CD4-positive, alpha-beta T cell (primary cell): ENCODE measurements at places on chromosomes 11 and 22.

DNA sequence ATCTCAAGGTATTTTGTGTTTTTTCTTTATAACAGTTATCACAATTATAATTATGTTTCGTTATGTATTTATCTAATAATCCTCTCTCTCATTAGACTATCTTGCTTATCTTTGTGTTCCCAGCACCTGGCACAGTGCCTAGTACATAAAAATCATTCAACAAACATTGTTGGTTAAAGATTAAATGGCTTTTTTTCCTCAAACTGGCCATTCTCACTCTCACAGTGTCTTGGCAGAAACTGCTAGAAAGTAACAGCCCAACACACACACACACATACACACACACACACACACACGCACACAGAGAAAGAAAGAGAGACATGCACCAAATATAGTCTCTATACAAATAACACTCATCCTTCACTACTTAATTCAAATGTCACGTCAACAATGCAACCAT lies 36.8 kb downstream of the OR10A6 start:
- no peak for DNase-seq

DNA sequence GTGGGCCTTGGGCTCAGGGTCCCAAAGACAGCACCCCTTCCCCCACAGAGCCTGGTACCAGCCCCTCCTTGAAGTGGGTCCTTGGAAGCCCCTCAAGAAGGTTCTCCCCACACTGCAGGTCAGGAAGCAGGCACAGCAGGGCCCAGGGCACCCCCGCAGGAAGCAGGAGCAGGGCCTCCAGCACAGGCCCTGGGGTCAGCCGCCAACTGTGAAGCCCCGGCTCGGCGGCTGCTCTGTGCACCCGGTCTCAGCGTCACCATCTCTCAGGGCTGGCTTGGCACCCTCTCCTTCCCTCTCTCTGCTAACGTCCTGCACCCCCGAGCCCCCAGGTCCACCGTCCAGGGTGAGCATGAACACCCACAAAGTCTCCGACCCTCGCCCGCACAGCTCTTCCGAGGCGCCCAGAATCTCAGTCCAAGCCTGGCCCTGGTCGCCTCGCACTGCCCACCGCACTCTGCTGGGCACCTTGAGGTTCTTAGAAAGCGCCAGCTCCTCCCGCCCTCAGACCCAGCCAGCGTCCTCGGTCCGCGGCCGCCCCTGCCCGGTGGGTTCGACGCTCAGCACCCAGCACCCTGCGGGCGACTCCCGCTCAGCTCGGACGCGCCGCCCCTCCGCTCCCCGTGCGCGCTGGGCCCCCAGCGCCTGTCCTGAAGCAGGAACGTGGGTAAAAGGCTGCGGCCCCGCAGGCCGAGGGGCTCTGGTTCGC lies 1.4 kb upstream of the SIGIRR start:
- peak; percentile 22 for DNase-seq

DNA sequence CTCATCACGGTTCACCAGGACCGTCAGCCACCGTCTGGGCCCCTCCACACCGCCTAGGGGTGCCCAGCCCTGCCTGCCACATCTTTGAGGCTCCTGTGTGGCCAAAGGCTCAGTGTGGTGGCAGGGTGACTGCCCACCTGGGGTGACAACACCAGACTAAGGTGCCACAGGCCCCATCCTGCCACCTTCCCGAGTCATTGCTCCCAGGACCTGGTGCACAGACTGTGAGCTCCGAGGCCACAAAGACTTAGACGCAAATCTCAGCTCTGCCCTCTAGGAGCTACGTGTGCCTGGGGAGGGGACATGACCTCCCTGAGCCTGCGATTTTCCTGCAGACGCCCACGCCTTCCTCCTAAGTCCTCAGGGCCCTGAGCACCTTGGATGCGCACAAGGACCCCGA lies 36.5 kb downstream of the KIAA0930 start:
- no peak for DNase-seq

DNA sequence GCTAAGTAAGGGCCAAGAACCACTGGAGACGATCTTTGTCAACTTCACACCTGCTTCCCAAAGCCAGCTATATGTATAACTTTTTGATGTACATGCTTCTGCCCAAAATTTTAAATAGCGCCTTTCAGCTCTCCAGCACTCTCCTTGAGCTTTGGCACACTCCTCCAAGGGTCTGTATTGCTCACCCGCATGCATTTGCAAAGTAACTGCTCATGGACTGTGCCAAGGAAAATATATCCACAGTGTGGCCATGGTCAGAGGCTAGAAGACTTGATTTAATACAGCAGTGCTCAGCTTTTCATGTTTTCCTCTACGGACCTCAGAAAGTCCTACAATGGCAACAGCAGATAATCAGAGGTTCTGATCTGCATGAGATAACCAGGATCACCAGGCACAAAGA lies 550.1 kb downstream of the SOX6 start:
- DNase-seq = no peak

- no peak for DNase-seq
Observed at GRCh38 chr11:122089111-122089510, 26.9 kb downstream of the BLID start.

- DNase-seq = no peak
Observed at GRCh38 chr11:120719348-120719747, 207.8 kb downstream of the GRIK4 start.

DNA sequence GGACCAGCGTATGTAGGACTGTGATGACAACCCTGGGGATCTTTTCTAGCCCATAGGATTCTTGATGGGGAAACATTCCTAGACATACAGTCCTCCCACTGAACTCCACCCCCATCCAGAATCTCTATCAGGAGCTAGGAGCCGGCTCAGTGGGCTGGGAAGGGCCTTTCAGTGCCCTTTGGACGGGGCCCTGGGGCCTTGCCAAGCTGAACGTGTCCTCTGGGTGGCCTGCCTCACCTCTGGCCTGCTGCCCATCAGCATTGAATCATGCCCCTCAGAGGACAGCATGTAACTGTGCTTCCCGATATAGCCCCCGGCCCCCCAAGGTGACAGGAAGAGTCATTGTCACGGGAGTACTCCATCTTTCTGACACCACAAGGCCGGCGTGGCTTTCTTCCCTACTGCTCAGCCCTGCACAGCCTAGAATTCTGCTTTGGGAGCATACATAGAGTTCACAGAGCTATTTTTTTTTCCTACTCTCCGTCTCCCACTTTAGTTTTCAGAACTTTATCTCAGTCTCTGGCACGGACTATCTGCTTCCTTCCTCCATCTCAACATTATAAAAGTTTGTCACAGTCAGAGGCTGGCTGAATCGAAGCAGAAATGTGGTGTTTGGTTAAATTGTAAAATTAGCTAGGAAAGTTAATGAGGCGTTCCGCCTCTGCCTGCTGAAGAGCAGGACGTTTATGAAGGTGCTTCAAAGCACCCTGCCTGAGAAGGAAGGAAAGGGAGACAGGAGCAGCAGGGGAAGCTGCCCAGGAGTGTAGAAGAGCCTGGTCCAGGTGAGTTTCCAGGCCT lies 111.9 kb downstream of the ZBTB16 start:
- no peak for DNase-seq

DNA sequence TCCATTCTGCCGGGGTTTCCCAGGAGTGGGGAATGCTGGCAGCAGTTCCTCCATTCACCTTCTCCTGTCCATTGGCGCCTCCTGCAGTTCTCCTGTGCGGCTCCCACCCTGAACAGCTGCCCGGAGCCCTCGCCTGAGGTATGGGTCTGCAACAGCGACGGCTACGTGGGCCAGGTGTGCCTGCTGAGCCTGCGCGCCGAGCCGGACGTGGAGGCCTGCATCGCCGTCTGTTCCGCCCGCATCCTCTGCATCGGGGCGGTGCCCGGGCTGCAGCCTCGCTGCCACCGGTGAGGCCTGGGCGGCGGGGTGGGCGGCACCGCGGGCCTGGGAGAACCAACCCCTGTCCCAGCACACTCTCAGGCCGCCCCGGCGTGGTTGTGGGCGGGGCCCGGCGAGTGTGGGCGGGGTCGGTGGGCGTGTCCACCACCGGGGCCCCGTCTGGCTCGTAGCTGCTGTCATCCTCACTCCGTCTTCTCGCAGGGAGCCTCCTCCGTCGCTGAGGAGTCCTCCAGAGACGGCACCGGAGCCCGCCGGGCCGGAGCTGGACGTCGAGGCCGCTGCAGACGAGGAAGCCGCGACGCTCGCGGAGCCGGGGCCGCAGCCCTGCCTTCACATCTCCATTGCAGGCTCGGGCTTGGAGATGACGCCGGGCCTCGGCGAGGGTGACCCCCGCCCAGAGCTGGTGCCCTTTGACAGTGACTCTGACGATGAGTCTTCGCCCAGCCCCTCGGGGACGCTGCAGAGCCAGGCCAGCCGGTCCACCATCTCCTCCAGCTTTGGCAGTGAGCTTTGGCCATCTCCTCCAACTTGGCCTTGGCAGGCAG lies 14.0 kb upstream of the RELT start:
- no peak for DNase-seq

DNA sequence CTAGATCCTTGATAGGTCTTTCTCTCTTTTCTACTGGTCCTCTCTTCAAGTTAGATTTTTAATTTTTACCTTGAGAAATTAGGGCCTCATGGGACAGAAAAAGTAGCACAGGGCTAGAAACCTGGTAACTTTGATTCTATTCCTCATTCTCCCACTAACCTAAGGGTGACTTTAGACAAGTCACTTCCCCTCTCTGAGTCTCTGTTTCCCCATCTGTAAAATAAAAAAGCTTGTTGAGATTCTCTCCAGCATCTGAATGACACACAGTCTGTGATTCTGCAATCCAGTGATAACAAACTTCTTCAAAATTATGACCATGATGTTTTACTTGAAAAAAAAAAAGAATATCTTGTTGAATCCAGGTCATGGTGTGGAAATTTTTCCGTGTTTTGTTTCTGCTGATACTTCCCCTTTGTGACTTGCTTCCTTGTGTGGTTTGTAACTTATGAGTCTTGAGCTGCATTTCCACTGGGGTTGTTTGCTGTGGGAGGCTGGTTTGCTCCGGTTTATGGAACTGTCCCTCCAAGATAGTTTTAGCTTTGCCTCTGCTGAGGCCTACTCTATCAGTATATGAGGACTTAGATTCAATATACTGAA lies 9.8 kb upstream of the MPEG1 start:
- DNase-seq = no peak

DNA sequence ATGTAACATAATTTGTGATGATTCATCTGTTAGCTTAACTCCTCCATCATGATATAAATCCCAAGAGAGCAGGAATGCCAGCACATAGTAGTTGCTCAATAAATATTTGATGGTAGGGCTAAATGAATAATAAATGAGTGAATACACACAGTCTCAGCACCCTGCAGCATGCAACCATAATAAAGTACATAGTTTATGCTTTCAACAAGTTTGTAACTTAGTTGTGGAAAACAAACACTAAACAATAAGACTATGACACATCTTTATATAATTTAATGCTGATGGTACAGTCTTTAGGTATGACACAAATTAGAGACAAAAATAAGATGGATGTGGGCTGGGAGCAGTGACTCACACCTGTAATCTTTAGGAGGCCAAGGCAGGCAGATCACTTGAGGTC lies 3.8 kb downstream of the ALKBH8 start:
- no peak for DNase-seq

GRCh38 chr11:134480136-134480712 lies 68.2 kb upstream of the B3GAT1 start:
- DNase-seq = no peak

GRCh38 chr11:72004515-72005346 lies 6.0 kb downstream of the IL18BP start:
- no peak for DNase-seq

DNA sequence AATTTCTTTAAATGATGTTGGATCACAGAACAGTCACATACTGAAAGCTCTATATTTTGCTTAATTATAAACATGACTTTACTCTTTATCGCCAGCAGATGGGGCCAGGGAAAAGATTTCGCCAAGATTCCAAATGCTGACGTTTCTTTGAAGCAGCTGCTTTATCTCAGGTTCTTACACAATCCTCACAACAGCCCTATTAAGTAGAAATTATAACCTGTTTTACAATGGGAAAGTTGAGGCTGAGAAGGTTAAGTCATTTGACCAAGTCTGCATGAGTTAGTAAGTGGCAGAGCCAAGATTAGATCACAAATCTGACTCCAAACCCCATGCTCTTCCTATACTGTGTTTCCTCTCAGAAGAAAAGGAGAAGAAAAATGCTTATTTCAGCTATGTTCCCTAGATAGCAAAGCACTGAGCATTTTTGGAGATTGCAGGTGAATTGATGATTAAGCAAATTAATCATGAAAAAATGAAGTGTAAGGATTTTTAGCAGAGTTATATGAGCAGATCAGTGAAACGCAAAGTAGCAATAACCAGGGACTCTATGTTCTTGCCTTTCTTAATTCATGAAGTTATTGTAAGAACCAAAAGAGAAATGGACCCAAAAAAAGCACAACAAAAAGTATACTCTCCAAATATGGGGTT lies 79.0 kb downstream of the AASDHPPT start:
- no peak for DNase-seq

DNA sequence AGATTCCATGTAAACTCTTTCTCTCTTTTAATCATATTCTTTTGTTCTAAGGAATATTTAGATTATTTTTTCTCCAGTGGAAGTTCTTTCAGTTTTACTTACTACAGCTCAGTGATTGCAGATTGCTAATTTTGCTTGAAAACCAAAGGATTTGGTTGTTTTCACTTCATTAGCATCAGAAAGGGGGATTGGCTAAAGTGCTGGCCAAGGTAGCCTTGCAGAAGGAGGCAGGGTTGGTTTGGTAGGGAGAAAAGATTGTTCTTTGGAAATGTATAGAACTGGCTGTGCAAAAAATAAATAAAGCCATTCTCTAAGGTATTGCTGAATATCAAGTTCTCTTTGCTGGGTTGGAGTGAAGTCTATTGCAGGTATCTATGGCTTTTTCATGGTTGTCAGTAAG lies 92.6 kb downstream of the FAT3 start:
- DNase-seq = no peak

- DNase-seq = no peak
Observed at GRCh38 chr11:120633616-120634393, 122.3 kb downstream of the GRIK4 start.

DNA sequence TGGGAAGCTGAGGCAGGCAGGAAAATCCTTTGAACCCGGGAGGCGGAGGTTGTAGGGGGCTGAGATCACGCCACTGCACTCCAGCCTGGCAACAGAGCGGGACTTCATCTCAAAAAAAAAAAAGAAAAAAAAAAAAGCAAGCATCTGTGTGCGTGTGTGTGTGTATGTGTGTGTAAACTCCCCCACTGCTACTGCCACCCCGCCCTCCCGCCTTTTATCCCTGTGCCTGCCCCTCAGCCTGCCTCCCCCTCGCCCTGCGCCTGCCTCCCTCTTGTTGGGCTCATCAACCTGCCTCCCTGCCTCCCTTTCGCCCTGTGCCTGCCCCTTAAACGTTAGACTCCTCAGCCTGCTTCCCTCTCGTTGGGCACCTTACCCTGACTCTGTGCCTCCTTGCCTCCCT lies 18.0 kb downstream of the TMEM258 start:
- DNase-seq = no peak

DNA sequence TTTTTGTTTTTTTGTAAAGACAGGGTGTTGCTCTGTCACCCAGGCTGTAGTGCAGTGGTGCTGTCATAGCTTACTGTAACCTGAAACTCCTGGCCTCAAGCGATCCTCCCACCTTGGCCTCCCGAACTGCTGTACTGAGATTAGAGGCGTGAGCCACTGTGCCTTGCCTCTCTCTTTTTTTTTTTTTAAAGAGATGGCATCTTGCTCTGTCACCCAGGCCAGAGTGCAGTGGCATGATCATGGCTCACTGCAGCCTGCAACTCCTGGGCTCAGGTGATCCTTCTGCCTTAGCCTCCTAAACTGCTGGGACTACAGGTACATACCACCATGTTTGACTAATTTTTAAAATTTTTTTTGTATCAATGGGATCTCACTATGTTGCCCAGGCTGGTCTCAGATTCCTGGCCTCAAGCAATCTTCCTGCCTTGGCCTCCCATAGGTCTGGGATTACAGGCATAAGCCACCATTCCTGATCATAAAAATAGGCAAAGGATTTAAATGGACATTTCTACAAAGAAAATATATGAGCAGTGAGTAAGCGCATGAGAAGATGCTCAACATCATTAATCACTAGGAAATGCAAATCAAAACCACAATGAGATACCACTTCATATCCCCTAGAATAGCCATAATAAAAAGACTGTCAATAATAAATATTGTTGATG lies 17.3 kb upstream of the CLNS1A start:
- DNase-seq = no peak
